ENCODE measurements at places on chromosomes 3 and 15.

DNA sequence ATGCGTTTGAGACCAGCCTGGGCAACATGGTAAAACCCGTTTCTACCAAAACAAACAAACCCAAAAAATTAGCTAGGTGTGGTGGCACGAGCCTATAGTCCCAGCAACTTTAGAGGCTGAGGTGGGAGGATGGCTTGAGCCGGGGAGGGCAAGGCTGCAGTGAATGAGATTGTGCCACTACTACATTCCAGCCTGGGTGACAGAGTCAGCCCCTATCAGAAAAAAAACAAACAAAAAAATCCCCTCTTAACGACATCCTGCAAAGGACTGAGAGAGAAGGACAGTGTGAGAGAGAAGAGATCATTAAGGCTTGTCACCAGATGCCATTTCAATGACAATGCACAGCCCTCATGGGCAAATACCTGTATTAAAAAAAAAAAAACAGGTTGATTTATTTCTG is 266.7 kb upstream of the ATP10A start:
- DNase-seq, result no peak

- no peak for DNase-seq
These were observed 211.3 kb downstream of the XXYLT1 start for GRCh38 chr3:195059471-195060216.

GRCh38 chr3:188241072-188241471 is 87.1 kb downstream of the LPP start:
- no peak for DNase-seq

DNA sequence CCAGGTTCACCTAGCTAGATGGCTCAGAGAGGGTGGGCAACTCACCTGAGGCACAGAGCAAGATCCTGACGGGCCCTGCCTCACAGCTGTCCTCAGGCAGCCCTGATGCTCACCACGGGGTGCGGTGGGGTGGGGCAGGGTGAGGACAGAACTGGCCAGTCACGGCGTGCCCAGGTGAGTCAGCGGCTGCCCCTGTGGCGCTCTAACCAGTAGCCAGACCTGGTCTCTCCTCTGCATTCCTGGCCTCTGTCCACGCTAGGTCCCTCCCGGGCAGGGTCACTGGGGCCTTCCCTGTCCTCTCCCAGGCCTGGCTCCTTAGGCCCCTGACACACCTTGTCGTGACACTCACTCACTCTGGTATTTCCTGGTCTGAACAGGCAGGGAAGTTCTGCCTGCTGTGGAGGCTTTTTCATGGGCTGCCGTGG is 901 bp downstream of the ALS2CL start:
- DNase-seq, result no peak

All from fibroblast of skin of left biceps (primary cell).